ENCODE measurements at places on chromosomes 7 and 10.

GRCh38 chr10:75234683-75235374 lies 928 bp downstream of the COMTD1 start:
- no peak for DNase-seq

GRCh38 chr10:60677531-60678129 lies 100.6 kb upstream of the CDK1 start:
- no peak for DNase-seq

- DNase-seq, result peak; percentile 57
These were observed 134.1 kb upstream of the GDF10 start for GRCh38 chr10:47165711-47166404.

- no peak for DNase-seq
These were observed 39.1 kb downstream of the SUFU start for GRCh38 chr10:102542800-102543418.

GRCh38 chr10:92801978-92802872 lies 46.1 kb upstream of the EXOC6 start:
- DNase-seq, result no peak

DNA sequence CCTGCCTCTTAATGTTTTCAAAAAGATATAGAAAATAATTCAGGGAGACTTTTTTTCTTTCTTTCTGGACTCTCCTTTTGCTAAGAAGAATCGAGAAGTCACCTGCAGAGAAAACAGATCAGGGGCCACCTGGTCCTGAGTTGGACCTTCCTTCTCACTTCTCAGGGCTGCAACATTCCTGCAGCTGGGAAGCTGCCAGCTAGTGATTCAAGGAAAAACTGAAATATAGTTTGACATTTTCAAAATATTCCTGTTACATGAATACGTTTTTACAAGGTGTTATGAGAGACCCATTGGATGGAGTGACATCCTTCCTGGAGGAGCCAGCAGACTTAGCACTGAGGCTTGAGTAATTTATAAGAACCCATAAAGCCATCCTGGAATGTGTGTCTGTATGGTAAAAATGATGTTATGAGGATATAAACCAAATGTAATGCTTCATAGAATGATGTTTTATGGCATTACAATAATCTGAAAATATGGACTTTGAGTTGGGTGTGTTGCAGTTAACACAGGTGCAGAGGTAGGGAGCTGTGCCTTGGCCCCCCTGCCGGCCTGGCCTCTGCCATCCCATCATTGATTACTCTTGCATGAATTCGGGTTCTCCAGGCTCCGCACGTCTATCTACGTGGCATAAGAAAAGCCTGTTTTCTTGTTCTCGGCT lies 149.7 kb downstream of the PAXIP1 start:
- no peak for DNase-seq

DNA sequence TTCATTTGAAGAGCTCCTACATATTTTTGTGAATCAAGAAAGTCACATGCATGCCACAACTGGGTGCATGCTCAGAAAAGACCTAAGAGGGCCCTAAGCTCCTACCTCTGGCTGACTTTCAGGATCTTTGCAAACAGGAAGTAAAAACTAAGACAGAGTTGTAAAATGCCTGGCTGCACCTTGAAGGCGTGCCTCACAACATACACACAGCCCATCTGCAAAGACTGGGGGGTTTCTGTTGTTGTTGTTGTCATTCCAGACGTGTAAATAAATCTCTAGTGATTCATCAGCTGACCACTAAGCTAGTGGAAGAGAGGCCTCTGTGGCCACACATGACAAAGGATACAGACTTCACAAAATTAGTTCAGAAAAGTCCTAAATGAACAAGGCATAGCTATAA lies 31.8 kb downstream of the SMURF1 start:
- no peak for DNase-seq

- DNase-seq, result no peak
These were observed 7.7 kb downstream of the TMEM168 start for GRCh38 chr7:112782498-112782897.

DNA sequence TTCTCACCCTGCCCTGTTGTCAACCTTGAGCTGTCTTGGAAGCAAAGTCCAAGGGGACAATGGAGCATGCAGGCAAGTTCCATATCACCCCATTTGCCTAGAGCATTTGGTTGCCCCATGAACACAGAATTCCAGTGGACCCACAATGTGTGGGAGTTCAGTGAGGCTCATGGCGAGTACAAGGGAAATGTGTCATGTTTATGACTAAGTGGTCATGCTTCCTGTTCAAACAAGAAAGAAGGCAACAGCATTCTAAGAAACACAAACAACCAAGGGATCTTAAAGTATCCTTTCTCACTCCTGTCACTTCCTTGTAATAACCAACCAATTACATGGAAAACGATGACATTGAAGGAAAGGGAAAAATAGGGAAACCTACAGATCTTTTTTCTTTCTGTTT lies 513.0 kb downstream of the INHBA start:
- DNase-seq, result no peak

GRCh38 chr10:61882621-61883370 lies 18.7 kb upstream of the ARID5B start:
- no peak for DNase-seq

DNA sequence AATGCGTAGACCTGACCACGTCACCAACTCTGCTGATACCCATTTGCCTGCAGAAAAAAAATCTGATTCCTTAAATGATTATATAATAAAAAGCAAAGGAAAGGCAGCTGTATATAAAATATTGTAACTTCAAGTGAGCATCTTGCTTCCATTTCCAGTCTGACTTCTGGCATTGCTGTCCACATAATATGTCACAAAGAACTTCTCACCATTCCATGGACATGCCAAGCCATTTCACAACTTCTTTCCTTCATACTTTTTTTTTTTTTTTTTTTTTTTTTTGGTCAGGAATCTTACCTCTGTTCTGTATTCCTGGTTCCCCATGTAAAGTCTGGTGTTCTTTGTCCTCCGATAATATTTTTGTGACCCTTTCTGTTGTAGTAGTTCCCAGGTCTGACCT lies 165.5 kb downstream of the SND1 start:
- DNase-seq, result no peak

- peak; percentile 73 for DNase-seq
These were observed 621 bp downstream of the P4HA1 start for GRCh38 chr10:73096041-73096448.

DNA sequence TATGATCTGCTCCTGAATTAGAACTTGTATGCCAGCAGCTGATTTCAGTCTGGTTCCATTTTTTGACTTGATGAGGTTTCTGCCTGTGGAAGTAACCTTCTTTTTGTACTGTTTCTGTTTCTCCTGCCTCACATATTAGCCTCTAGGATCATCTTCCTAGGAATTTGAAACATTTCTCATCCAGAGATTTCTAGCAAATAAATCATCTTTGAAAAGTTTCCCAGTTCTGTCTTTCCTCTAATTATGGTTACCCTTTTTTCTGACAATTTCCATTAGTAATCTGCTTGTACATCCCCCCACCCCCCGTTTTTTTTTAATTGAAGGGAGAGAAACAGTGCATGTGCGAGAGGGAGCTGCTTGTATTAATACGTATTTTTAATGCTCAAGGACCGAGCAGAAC lies 92.2 kb downstream of the NRF1 start:
- no peak for DNase-seq

GRCh38 chr7:29345590-29345989 lies 151.0 kb downstream of the CHN2 start:
- peak; percentile 4 for DNase-seq

- no peak for DNase-seq
These were observed 55.7 kb downstream of the ADK start for GRCh38 chr10:74206746-74207145.

- DNase-seq, result no peak
These were observed 880.6 kb downstream of the LRMDA start for GRCh38 chr10:76311752-76312636.

DNA sequence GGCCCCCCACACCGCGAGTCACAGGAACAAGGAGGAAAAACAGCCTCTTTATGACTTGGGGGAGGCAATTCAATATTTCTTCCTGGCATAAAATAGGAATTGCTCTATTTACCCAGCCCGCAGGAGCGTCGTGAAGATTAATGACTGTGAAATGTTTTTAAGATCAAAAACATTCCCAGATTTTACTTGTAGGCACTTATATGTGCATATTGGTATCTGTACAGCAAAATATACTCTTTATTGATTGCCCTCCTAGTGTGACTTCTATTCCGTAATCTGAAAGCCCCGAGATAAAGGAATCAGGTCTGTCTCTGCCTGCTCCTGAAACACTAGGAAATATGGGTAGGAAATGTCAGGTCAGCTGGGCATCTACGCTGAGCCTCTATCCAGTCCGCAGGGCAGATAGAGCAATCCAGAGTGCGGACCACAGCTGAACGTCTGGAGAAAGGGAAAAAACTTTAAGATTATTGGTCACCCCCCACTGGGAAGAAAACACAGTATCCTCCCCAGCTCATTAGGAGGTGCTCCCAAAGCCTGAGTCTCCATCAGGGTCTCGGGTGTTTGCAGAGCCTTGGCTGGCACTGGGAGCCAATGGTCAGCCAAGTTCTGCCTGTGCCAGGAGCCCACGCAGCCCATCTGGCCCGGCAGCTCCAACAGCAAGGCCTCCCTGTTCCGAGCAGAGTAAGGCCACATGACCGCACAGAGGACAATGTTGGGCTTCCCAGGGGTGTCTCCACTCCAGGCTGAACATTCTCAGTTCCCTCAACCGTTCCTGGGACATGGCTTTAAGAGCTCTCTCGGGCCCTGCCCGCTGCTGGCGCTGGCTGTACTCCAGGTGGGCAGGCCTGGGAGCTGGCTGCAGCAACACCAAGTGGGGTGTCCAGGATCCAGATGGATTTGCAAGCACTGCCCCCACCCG lies 7.7 kb downstream of the CTBP2 start:
- no peak for DNase-seq

DNA sequence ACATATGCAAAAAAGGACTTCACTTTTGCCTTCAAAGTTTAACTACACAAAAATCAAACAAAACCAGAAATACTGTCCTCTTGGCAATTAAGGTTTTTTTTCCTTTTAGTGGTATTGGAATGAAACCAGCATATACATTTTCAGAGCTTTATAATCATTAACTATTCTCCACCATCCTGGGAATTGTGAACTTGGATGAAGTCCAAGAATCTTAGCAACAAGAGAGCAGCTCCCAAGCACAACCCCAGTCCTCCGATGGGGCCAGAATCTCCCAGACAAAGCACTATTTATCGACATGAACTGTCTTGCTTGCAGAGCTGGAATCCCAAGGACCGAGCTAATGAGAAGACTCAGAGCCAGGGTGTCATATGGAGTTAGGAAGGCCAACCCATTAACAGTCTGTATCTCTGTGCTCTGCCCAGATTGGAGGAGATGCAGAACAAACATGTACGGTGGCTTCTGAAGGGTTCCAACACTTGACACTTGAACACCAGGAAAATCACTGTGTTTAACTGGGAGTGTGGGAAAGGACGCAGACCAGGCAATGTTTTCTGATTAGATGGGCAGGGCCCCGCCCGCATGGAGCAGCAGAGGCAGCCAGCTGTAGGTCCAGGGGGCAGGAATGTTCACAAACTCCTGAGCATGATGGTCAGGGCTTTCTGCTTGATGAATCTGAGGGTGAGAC lies 35.5 kb downstream of the PPP1R3C start:
- no peak for DNase-seq

All from CD4-positive, alpha-beta T cell treated with Interferon alpha-2 for 1 hour (primary cell).